ENCODE measurements at places on chromosomes 4 and X.

GRCh38 chr4:124636788-124637187, 75.7 kb downstream of the ANKRD50 start:
- DNase-seq, result no peak

DNA sequence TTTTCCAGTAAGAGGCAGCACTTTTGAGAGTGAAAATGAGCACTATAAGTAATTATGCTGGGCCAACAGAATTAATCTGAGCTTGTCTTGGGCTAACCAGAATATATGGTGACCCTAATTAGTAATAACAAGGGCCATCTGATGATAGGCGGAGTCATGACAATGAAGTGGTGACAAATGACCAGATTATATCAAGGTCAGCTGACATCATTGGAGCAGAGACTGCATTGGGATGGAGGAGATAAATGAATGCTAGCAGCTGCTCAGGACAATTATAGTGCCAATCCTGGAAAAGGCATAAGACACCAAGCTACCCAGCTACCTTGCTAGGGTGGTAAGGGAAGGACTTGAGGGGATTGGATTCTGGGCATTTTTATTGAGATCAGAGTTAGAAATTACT, 1548.7 kb downstream of the RPA4 start:
- no peak for DNase-seq

DNA sequence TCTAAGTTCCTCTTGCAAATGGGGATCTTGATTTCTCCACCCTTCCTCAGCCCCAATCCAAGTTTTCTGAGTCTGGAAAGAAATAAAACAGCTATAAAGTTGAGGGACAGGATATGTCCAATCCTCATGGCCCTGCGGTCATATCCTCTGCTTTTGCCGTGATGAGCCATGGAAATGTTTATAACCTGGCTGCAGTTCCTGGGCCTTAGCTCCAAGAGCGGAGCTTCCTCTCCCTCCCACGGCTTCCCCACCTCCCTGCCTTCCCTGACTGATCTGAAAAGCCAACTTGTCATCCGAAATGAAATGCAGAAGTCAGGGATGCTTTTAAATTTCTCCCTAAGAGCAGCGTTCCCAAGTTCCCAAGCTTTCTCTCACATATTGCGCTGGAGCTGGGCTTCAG, 221.5 kb upstream of the SFRP2 start:
- no peak for DNase-seq

DNA sequence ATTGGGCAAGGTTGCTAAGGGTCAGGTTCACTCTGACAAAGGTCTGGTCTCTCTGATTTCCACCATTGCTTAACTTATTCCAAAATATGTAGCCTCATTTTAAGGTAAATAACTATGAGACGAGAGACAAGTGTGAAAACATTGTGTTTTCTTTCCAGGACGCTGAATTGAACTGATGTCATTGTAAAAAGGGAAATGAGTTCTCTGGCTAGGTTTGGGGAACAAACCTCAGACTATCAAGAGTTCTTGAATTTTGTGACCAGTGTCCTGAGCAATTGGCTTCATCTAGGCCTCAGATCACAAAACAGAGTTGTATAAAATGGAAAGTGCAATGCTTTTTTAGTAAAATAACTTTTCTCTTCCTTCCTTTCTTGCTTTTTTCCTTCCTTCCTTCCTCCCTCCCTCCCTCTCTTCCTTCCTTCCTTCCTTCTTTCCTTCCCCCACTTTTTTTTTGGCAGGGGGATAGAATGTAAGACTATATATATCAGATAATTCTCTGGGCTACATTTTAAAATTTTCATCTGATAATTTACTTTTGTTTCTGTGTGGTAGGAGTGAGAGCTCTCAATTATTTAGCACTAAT, 30.8 kb upstream of the CXCL8 start:
- no peak for DNase-seq

DNA sequence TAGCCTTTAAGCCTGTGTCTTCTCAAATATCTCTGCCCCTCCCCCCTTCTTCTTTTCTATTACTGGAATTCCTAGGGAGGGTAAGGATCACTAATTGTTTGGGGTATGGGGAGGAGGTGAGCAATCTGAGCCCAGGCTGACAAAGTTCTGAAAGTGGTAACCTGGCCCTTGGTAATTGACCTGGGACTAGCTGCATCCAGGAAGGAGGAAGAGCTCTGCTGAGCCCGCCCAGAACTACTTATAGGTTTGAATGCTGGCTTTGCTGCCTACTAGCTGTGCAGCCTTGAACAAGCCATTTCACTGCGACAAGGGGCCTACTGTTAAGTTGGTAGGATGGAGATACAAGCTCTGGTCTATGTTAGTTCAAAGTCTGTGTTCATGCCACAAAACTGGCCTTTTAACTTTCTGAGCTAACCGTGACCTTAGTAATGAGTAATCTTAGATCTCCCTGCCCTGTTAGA, 37.8 kb downstream of the DGKK start:
- no peak for DNase-seq

DNA sequence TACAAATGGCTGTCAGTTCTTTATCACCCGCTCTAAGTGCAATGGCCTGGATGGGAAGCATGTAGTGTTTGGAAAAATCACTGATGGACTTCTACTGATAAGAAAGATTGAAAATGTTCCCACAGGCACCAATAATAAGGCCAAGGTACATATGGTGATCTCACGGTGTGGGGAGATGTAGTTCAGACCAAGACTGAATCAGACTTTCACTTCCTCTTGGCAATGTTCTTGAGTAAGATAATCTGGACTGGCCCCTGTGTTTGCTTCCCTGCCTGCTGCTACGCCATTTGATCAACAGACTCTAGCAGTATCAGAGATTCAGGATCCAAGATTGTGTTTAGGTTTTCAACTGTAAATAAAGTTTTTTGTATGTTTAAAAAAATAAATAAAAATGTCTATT, 682.2 kb upstream of the AMOT start:
- no peak for DNase-seq

GRCh38 chr4:139015948-139016471, 429 bp downstream of the NOCT start:
- peak; percentile 22 for DNase-seq

Data from CD4-positive, alpha-beta T cell treated with Interleukin-6 at 100 ng/mL for 8 hours (primary cell).